ENCODE measurements at places on chromosomes 5 and 9.

- no peak for DNase-seq
Measured at GRCh38 chr5:67206929-67207328, 10.3 kb upstream of the CD180 start.

DNA sequence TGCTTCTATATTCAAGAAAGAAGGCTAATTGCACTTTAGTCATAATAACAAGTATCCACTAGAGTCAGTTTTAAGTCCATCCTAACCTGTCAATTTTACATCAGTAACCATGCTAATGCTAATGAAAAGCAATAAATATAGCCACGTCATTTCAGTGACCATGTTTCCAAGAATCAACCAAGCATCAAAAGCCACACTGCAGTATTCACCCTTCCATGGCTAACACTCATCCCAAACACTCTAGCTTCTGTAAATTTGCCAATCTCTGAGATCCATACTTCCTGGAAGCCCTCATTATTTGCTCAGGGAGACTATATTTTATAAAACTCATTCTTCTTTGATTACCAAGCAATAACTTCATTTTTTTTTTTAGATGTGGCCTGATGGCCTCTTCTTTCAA is 712.0 kb downstream of the CETN3 start:
- DNase-seq, result no peak

GRCh38 chr9:101481261-101481660 is 45.7 kb upstream of the ALDOB start:
- DNase-seq, result no peak

GRCh38 chr9:124010303-124010664 is 1.3 kb upstream of the LHX2 start:
- no peak for DNase-seq

- no peak for DNase-seq
Measured at GRCh38 chr5:98786191-98786853, 12.9 kb downstream of the RGMB start.

DNA sequence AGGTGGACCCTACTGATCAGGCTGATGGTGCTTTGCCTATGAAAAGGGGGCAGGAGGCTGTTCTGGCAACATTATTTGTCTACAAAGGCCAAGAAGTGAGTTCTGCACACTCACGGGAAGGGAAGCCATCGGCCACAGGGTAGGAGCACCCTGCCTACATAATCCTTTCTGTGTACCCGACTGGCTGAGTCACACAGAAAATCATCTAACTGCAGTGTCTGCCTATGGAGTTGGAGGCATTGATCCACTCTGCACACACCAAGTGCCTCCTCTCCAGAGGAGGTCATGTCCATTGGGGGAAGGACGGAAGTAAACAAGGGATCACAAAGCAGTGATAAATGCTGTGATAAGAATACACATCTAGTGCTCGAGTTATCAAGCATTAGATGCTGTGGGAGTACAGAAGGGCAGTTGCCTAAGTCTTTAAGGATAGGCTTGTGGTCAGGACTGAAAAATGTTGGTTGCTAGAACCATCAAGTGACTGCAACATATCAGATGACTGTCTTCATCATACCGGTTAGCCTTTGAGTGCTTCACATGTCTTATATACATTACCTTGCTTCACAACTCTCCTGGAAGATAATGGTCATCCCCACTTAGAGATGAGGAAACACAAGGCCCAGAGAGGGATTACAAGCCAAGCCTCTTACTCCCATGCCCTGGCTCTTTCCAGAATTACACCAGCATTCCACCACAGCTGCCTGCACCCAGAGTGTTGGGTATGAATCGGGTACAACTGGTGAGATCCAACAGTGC is 1.3 kb upstream of the SLC2A8 start:
- no peak for DNase-seq

- DNase-seq, result no peak
Measured at GRCh38 chr9:34370970-34371880, 5.5 kb downstream of the MYORG start.

GRCh38 chr5:179620703-179621350 is 2.6 kb downstream of the HNRNPH1 start:
- no peak for DNase-seq

DNA sequence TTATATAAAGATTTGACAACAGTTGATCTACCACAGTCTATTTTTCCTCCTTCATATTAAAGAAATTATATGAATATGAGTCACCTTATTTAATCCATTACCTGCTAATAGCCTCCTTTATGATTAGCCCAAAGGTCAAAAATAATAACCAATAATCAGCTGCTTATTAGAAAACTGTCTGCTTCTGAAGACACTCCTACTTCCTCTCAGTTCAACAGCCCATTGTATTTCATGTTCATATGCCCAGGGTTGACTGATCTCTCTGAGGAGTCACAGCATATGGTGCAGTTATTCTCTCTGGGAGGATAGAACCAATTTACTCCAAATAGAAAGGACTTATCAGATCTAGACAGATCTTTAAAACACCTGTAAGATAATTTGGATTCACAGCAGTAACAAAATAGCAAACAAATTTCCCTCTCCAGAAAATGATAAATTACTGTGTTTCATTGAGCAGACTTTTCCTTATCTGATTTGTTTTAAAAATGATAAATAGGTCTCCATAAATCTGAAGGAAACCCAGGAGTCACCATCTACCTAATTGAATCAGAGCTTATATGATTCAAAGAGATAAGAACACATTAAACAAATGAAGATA is 180.4 kb upstream of the ITGA1 start:
- no peak for DNase-seq

DNA sequence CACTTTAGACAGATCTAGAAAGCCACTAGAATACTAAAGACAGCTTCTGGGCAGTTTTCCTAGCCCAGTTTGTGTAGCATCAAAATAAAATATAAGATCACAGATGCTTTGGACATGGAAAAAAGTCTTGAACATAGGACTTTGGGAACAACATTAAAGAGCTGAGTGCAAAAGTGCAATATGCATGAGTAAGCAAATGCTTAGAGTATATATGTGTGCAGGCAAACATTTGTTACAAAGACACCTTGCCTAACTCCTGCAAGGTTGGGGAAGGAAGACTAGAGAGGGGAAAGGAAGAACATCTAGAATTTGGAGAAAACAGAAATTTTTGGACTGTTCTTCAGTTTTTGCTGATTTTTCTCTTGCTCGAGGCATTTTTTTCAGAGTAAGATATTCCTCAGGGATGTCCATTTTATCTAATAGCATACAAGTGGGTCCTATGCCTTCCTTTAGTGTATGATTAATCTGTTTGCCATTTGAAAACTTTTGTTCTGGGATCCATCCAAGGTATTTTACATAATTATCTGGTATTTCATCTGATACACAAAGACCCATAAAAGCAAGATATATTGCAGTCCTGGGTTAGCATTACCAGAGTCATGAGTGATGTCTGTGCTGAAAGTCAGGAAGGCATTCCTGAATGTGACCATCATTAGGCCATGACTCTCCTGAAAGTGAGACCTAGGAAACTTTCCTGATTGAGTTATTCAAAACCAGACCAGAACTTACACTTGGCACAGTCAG is 142.0 kb upstream of the RGMB start:
- DNase-seq, result no peak

DNA sequence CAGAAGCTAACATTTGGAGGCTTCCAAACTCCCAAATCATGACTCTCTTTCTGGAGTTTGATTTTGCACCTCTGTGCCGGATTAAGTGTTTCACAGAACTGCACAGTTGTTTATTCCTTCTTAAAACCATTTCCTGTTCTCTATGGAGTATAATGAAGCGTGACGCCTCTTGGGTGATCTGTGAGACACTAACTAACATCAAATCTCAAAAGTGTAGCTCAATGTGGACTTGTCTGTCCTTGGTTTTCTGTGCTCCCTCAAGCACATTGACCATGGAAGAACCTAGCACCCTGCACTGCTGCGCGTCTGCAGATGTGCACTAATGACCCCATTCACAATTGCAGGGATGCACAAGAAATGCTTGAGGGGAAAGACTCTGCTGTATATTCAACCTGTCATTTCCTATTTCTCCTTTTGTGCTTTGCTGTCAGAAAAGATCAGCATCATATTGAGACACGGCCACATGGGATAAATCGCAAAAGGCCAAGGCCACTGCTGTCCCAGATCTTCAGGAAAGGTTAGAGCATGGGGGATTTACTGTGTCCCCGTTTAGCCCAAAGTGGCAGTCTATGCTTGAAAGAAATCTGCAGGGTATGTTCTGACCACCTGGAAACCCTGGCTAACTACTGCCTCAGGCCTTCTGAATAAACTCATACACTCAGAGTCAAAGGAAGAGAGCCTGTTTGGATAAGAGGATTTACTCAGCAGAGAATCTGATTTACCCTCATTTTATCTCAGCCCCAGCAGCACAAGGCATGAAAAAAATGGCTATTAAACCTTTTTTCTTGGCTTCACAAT is 109.6 kb downstream of the BAAT start:
- no peak for DNase-seq

- no peak for DNase-seq
Measured at GRCh38 chr5:101024299-101024698, 121.2 kb upstream of the ST8SIA4 start.

All from GOT3 (cell line).